ENCODE measurements at places on chromosomes 1 and 21.

- H3K4me3 ChIP-seq, result no peak overlapping the region
- H3K4me1 ChIP-seq, result peaks cover 18% of the 10 kb centered on the region
- H3K27ac ChIP-seq, result no peak overlapping the region
- H3K36me3 ChIP-seq, result no peaks in the 10 kb centered on the region
These were observed 4.0 kb upstream of the RCAN1 start for GRCh38 chr21:34618941-34619340.

GRCh38 chr1:207405814-207406213 lies 48.3 kb upstream of the CR2 start:
- no peak for DNase-seq
- no peak overlapping the region for H3K27ac ChIP-seq
- no peaks in the 10 kb centered on the region for H3K27me3 ChIP-seq

GRCh38 chr21:46569081-46569480 lies 35.8 kb downstream of the S100B start:
- H3K4me3 ChIP-seq, result no peak overlapping the region
- DNase-seq, result no peak
- H3K4me1 ChIP-seq, result no peaks in the 10 kb centered on the region
- H3K27ac ChIP-seq, result no peak overlapping the region

- peaks cover 27% of the 10 kb centered on the region for H3K4me1 ChIP-seq
- no peaks in the 10 kb centered on the region for H3K36me3 ChIP-seq
- H3K27me3 ChIP-seq, result no peaks in the 10 kb centered on the region
- no peak for DNase-seq
- H3K27ac ChIP-seq, result no peak overlapping the region
- H3K4me3 ChIP-seq, result no peak overlapping the region
These were observed 9.6 kb downstream of the SMAP2 start for GRCh38 chr1:40383095-40383487.

GRCh38 chr1:34983700-34984355 lies 1.3 kb downstream of the TMEM35B start:
- peaks cover 38% of the 10 kb centered on the region for H3K36me3 ChIP-seq
- no peak for DNase-seq
- peak overlapping the region; percentile 52 for H3K4me3 ChIP-seq
- H3K27me3 ChIP-seq, result no peaks in the 10 kb centered on the region
- peaks cover 22% of the 10 kb centered on the region for H3K4me1 ChIP-seq
- H3K27ac ChIP-seq, result peak overlapping the region; percentile 88

DNA sequence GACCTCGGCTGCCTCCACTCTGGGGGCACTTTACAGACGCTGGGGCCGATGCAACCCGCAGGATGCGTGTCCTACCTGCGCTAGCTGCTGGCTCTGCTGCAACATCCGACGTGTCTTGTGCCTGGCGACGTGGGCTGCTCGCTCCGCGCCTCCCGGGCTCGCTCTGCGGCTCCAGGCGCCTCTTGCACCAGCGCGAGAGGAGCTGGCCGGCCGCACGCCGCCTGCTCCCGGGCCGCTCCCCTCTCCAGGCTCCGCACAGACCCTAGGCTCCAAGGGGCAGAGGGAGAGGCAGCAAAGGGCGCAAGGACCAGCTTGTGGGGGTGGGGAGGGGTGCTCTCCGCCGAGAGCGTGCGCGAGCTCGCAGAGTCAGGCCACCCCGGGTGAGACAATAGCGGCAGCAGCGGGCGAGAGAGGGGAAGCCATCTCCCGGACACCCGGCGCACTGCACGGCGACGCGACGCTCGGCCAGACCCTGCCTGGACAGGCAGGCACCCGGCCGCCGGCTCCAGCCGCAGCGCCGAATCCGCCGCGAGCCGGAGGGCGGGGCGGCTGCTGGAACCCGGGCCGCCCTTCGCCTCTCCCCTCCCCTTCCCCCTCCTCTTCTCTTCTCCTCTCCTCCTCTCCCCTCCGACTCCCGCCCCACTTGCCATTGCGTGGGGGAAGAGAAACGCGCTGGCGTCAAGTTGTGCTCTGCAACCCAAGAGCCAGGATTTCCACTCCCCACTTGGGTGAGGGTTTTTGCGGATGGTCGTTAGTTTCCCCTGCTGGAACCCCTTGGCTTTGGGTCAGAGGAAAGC lies at the start of gene PIK3C2B:
Gene PIK3C2B, minus strand, starts transcription at position 525 of the 797 bp plus-strand sequence. CDS start 25,003 bp downstream, outside the sequence.
- peak within 1 kb of the TSS; percentile 67 for H3K27ac ChIP-seq
- peak within 1 kb of the TSS; percentile 67 for H3K4me3 ChIP-seq

GRCh38 chr1:29684141-29684540 lies 447.8 kb downstream of the PTPRU start:
- H3K4me3 ChIP-seq, result no peak overlapping the region
- H3K36me3 ChIP-seq, result no peaks in the 10 kb centered on the region
- peaks cover 5% of the 10 kb centered on the region for H3K4me1 ChIP-seq
- DNase-seq, result no peak
- no peak overlapping the region for H3K27ac ChIP-seq

DNA sequence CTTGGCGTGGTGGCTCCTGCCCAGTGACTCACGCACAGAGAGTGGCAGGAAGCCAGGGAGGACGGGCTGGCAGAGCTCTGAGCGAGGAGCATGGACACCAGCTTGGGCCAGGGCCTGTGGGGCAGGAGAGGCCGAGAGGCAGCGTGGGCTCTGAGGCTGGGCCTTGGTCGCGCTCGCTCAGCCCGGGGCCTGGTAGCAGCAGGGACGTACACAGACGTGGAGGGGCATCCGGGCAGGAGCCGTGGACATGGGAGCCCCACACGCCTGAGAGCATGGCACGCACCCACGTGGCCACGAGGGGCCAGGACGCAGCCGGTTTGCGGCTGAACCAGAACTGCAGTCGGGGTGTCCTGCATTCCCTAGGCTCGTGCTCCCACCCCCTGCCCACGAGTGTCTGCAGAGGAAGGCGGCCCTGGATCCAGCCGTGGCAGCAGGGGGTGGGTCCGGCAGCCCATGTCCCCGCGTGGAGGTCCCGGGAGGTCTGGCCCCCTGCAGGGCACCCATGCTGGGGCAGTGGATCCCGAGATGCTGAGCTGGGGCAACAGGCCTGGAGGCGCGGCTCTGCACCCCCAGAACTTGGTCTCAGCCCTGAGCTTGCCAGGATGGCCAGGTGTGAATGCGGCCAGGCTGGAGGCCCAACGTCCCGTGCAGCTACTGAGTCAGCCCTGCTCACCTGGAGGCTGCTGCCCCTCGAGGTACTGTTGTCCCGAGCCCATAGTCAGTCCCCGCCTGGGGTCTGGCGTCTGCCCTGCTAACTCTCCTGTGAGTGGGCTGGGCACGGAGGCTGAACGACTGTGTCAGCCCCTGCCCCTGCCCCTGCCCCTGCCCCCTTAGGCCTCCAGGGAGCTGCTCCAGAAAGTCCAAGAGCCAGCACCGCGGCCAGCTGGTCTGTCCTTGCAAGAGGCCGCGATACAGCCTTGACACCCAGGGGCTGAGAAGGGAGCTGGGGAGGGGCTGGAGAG lies 61.6 kb downstream of the SLX9 start:
- peaks cover 3% of the 10 kb centered on the region for H3K4me1 ChIP-seq
- H3K27me3 ChIP-seq, result no peaks in the 10 kb centered on the region
- H3K36me3 ChIP-seq, result no peaks in the 10 kb centered on the region
- DNase-seq, result peak; percentile 86
- H3K27ac ChIP-seq, result no peak overlapping the region

- DNase-seq, result no peak
- no peaks in the 10 kb centered on the region for H3K27me3 ChIP-seq
- H3K4me1 ChIP-seq, result no peaks in the 10 kb centered on the region
- no peak overlapping the region for H3K4me3 ChIP-seq
- H3K36me3 ChIP-seq, result no peaks in the 10 kb centered on the region
- no peak overlapping the region for H3K27ac ChIP-seq
These were observed 28.6 kb upstream of the NEK2 start for GRCh38 chr1:211703812-211704537.

DNA sequence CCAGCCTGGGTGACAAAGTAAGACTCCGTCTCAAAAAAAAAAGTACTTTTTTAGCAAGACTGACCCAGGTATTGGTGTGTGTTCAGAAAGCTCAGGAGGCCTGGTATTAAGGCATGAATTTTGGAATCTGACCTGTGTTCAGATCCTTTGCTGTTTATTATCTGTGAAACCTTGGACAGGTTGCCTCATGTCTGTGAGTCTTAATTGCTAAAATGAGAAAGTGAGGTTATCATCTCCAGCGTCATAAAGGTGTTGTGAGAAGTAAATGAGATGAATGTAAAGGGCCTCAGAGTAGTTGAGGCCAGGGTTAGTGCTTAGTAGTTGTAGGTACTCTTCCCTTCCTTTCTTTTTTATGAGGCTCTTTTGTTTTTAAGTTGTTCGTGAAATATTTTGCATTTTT lies 2.8 kb downstream of the C1orf50 start:
- H3K4me1 ChIP-seq, result peaks cover 35% of the 10 kb centered on the region
- H3K36me3 ChIP-seq, result no peaks in the 10 kb centered on the region
- H3K27me3 ChIP-seq, result no peaks in the 10 kb centered on the region
- no peak overlapping the region for H3K27ac ChIP-seq
- DNase-seq, result no peak

DNA sequence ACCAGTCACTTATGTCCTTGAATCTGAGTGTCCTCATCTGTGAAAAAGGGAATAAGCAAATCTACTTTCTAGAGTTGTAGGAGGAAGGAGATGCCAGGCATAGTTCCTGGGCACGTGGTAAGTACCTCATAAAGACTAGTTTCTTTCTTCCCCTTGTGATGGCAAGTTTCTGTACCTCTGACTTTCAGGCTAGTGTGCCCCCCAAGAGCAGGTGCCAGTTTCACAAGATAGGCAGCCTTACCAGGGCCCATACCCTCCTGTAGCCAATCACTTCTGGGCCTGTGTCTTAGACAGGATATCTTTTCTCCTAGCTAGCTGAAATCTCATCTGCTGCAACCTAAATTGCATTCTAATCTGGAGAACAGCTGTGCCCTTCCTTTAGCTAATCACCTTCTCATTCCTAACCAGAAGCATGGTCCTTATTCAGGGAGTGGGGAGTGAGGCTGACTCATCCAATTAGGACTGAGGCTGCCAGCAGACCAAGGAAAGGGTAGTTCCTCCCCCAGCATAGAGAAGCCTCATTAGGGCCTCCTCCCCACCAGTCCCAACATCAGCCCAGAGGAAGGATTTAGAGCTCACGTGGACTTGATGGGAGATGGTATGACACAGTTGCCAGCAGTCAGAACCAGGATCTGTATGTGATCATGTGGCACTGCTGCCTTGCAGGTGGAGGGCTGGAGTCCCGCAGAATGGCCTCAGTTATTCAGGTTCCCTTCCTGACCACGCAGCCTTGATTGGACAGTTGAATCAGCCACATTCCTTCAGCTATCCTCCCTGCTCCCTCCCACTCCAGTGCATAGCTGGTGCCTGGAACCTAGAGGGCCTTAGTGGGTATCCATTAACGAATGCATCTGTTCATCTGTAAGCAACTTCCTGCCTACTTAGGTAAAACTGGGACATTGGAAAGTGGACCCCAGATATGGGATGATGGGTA lies 7.9 kb downstream of the KLHDC8A start:
- no peak overlapping the region for H3K27ac ChIP-seq
- H3K36me3 ChIP-seq, result no peaks in the 10 kb centered on the region
- peaks cover 7% of the 10 kb centered on the region for H3K27me3 ChIP-seq
- H3K4me1 ChIP-seq, result peaks cover 8% of the 10 kb centered on the region
- DNase-seq, result no peak

- peak overlapping the region; percentile 94 for H3K27ac ChIP-seq
- H3K4me1 ChIP-seq, result peaks cover 23% of the 10 kb centered on the region
- H3K4me3 ChIP-seq, result peak overlapping the region; percentile 67
- H3K36me3 ChIP-seq, result no peaks in the 10 kb centered on the region
- DNase-seq, result peak; percentile 82
- H3K27me3 ChIP-seq, result no peaks in the 10 kb centered on the region
These were observed 898 bp upstream of the TMEM200B start for GRCh38 chr1:29124366-29125236.

- no peak overlapping the region for H3K27ac ChIP-seq
- DNase-seq, result peak; percentile 11
- no peaks in the 10 kb centered on the region for H3K4me1 ChIP-seq
- no peaks in the 10 kb centered on the region for H3K27me3 ChIP-seq
- no peak overlapping the region for H3K4me3 ChIP-seq
These were observed 16.7 kb upstream of the ACTRT2 start for GRCh38 chr1:3004285-3005205.

GRCh38 chr1:243819438-243819839 lies 30.6 kb downstream of the AKT3 start:
- H3K4me1 ChIP-seq, result no peaks in the 10 kb centered on the region
- no peaks in the 10 kb centered on the region for H3K27me3 ChIP-seq
- no peak for DNase-seq
- H3K4me3 ChIP-seq, result no peak overlapping the region
- H3K27ac ChIP-seq, result no peak overlapping the region

GRCh38 chr1:27116697-27117096 lies 38.2 kb downstream of the SLC9A1 start:
- peaks cover 2% of the 10 kb centered on the region for H3K36me3 ChIP-seq
- H3K27me3 ChIP-seq, result no peaks in the 10 kb centered on the region
- peaks cover 62% of the 10 kb centered on the region for H3K4me1 ChIP-seq
- no peak overlapping the region for H3K4me3 ChIP-seq
- no peak for DNase-seq
- H3K27ac ChIP-seq, result peak overlapping the region; percentile 83

GRCh38 chr21:40173816-40174215 lies 306.6 kb downstream of the PCP4 start:
- DNase-seq, result no peak
- no peaks in the 10 kb centered on the region for H3K36me3 ChIP-seq
- H3K27me3 ChIP-seq, result no peaks in the 10 kb centered on the region
- H3K4me1 ChIP-seq, result no peaks in the 10 kb centered on the region
- no peak overlapping the region for H3K4me3 ChIP-seq

DNA sequence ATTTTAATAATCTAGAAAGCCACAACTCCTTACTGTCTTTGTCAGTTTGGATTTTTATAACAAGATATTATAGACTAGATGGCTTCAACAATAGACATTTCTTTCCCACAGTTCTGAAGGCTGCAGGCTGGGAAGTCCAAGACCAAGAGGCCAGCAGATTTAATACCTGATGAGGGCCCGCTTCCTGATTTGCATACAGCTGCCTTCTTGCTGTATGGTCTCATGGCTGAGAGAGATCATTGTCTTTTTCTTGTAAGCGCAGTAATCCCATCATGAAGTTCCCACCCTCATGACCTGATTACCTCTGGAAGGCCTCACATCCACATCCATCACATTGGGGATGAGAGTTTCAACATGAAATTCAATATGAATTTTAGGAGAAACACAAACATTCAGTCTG lies 9.8 kb downstream of the RPS6KC1 start:
- H3K4me1 ChIP-seq, result no peaks in the 10 kb centered on the region
- H3K27ac ChIP-seq, result no peak overlapping the region
- H3K27me3 ChIP-seq, result no peaks in the 10 kb centered on the region
- DNase-seq, result no peak
- H3K36me3 ChIP-seq, result no peaks in the 10 kb centered on the region

- no peak overlapping the region for H3K27ac ChIP-seq
- no peaks in the 10 kb centered on the region for H3K4me1 ChIP-seq
- no peak overlapping the region for H3K4me3 ChIP-seq
- no peak for DNase-seq
These were observed 16.8 kb downstream of the LGR6 start for GRCh38 chr1:202210385-202210784.

- H3K4me3 ChIP-seq, result no peak overlapping the region
- no peak overlapping the region for H3K27ac ChIP-seq
- no peaks in the 10 kb centered on the region for H3K36me3 ChIP-seq
- peaks cover 80% of the 10 kb centered on the region for H3K27me3 ChIP-seq
These were observed 23.4 kb upstream of the ARF1 start for GRCh38 chr1:228058949-228059633.

- H3K27ac ChIP-seq, result no peak overlapping the region
- no peaks in the 10 kb centered on the region for H3K36me3 ChIP-seq
- H3K4me3 ChIP-seq, result no peak overlapping the region
- no peak for DNase-seq
- no peaks in the 10 kb centered on the region for H3K27me3 ChIP-seq
These were observed 127.1 kb upstream of the C1orf105 start for GRCh38 chr1:172293429-172293828.

GRCh38 chr1:220747437-220748088 lies 559 bp upstream of the MTARC2 start:
- peak overlapping the region; percentile 88 for H3K4me3 ChIP-seq
- DNase-seq, result no peak
- peaks cover 10% of the 10 kb centered on the region for H3K4me1 ChIP-seq
- peaks cover 4% of the 10 kb centered on the region for H3K27me3 ChIP-seq
- H3K27ac ChIP-seq, result peak overlapping the region; percentile 89
